CD4-positive, alpha-beta T cell treated with Interleukin-12 subunit alpha and Interleukin-12 subunit beta, for 1 hour (primary cell): ENCODE measurements at places on chromosomes 6 and 20.

- no peak for DNase-seq
Measured at GRCh38 chr6:6604566-6604965, 16.0 kb downstream of the LY86 start.

- DNase-seq = no peak
Measured at GRCh38 chr6:15443119-15443830, 197.4 kb downstream of the JARID2 start.

DNA sequence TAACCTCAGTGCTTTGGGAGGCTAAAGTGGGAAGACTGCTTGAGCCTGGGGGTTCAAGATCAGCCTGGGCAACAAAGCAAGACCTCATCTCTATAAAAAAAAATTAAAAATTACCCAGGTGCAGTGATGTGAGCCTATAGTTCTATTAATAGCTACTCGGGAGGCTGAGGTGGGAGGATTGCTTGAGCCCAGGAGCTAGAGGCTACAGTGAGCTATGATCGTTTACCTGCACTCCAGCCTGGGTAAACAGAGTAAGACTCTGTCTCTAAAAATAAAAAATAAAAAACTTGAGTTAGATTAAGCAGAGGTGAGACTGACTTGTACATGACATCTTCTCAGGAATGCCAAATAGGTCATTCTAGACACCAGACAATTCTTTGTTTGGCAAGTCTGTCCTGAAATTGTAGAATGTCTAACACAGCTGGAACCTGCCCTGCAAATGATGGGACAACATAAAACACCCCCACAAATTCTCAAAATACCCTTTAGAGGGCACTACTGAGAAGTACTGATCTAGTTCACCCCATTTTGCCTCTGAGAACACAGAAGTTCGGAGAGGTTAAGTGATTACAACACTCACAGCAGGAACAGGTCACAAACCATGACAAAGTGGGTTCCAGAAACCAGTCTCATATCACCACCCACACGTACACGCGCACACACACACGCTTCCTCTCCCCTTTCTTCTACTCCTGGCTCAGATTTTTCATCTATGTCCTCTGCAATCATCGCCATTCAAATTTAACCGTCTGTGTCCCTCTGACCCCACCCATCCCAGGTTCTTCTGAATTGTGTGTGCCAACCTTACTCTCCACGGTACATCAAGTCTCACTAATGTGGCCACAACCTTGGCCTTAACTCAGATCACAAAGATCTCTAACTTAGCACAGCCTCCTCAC is 38.3 kb downstream of the ARHGAP18 start:
- peak; percentile 80 for DNase-seq

- no peak for DNase-seq
Measured at GRCh38 chr20:5908981-5909380, 41.4 kb downstream of the TRMT6 start.

DNA sequence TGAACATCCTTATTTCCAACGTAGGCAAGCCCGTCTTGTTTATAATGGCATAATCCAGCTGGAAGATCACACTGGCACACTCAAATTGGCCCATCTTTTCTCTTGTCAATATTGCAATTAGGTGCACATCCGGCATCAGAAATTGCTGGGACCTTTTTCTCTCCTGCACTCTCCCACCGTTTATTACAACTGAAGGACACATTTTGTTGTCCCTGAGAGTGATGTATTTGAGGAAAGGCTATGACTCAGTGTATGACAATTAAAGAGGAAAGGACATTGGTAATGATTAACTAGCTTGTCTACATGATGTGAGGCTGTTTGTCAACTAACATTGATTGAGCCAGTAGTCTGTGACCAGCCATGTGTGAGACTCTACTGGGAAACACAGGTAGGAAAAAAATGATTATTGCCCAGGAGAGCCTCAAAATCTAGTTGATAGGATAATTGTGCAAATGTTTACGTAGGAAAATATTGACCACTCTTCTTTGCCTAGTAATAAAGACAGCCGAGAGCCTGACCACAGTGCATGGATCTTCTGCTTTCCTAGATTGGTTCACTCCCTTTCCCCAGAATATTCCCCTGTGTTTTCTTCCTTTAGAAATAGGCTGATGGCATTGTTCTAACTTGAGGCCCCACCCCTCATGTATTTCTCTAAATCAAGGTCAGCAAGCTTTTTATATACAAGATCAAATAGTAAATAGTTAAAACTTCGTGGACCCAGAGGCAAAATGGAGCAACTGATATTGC is 230.0 kb upstream of the BTBD3 start:
- DNase-seq = no peak

DNA sequence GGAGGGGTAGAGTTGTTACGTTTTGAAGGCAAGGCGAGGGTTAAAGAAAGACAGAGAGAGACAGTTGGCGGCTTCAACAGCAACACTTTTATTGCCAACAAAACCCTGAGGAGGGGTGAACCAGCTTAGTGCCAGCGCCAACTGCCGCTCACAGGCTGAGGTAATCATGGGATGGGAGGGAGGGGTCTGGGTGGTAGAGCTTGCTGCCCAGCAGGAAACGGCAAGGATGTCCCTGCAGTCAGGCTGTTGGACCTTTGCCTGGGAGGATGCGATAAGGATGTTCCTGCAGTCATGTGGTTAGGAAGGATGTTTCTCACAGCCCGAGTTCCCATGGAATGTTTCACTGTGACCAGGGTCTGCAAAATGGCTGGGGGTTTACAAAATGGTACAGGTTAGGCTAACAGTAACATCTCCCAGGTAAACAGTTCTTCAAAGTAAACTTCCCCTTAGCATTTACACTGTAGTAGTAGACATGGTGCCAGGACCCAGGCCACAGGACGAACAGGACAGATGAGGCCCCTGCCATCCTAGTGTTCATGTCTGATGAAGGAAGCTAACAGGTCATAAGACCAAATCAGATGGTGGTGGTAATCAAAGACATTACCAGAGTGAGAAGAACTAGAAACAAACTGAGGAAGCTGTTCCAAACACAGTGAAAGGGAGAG is 647.3 kb upstream of the DEFB115 start:
- DNase-seq = no peak

DNA sequence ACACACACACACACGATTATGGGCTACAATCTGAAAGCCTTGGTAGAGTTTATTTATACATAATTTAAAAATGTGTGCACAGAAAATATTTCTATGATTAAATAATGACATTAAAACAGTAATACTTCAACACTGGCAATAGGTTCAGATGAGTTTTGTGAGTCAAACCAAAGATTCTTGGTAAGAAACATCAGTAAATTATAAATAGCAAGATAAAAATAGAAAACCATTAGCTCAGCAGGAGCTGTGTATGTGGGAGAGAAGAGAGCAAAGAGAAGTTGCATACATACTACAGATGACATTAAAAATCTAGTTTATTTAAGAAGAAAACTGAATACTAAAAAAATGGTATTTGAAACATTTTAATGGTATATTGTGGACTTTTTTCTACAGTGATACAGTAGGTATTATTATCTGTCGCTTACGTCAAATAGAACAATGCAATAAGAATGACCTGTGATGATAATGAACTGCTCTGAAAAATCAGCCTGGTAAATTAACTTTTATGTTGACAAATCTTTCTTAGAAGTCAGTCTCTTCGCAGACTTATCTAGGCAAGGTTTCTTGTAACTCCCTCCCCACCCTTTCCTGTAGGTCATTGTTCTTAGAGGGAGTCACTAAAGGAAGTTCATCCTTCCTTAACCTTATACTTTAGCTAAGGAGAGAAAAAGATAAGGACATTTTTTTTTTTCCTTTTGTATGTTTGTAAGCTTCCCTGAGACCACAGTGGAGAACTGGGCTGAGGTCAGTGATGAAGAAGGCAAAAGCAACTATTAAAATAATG is 149.3 kb downstream of the GJA1 start:
- no peak for DNase-seq

DNA sequence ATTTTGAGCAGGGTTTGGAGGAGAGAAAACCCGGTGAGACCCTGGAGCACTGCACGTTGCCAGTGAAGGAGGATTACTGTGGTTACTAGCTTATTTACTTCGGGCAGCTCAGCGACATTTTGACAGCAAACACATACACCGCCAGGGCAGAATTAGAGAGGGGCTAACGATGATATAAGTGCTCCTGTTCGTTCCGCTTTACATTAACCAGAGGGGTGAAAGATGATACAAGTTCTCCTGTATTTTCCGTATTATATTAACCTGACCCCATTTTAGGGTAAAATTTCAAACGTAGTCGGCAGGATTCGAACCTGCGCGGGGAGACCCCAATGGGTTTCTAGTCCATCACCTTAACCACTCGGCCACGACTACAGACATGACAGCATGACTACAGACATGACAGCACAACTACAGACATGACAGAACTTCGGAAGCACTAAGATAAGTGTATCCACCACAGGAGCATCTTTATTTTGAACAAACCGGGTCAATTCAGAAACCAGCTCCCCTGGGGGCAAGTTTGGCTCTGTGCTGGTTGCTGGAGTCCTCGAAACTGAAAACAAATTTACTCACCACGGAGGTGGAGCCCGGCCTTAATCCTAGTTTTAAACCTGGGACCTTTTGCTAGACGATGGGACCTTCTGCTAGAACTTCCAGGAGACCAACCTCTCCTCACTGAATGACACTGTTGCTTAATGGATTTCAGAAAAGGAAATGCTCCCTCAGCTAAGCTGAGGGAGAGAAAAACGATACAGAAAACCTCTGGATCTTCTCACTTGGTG is 80.4 kb upstream of the ZNF184 start:
- DNase-seq = no peak
